ENCODE measurements at places on chromosomes 13 and 19.

GRCh38 chr13:61774903-61775302 lies 359.3 kb upstream of the PCDH20 start:
- no peak for DNase-seq

DNA sequence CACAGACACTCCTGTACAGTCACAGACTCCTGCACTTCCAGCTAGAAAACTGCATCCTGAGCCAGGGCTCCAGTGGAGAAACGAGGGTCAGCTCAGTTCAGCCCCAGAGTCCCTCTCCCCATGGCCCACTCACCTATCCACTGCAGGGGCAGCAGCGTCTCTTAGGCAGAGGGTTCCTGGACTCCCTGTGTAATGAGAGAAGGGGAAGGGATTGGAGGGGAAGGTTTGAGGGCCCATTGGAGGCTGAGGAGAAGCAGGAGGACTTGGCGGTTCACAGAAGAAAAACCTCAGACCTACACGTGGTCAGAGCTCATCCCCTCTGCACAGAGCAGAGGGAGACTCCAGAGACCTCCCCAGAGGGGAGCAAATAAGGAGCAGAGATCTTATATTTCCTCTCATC lies 9.2 kb upstream of the CEACAM18 start:
- DNase-seq: no peak

GRCh38 chr13:30496147-30496546 lies 30.4 kb upstream of the HMGB1 start:
- DNase-seq: no peak

- no peak for DNase-seq
These were observed 164.7 kb downstream of the KATNAL1 start for GRCh38 chr13:30142486-30143211.

DNA sequence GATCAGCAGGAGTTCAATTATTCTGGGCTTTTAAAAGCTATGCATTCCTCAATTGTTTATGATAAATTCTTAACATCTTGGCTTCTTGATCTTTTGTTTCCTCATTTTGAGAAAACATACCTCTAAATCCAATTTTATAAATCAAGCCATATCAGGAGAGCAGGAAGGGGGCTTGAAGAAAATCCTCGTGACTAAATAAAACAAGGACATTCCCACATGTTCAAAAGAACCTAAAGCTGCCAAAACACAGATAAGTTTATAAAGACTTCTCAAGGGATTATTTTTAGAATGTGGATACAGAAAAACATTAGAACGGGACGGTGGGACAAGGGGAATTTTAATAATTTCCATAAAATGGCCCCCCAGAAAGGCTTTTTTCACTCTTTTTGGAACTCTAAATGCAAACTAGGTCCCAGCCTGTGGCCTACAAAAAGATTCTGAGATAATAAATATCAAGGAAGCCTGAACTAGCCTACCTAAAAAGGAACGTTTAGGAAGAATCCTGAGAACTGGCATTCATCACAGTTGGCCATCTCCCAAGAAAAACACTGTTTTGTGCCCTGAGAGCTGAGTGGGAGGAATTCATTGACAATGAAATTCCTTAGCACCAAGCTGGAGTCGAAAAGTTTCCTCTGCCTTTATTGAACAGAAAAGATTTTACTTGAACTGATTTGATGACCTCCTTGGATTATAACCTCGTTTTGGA lies 30.1 kb downstream of the ZAR1L start:
- DNase-seq: no peak

GRCh38 chr19:14271840-14272239 lies 65.9 kb upstream of the ADGRL1 start:
- DNase-seq: no peak

Data from NCI-H2171 treated with DMSO at 0.1 percent for 48 hours (cell line).